ENCODE measurements at places on chromosomes 7 and 10.

DNA sequence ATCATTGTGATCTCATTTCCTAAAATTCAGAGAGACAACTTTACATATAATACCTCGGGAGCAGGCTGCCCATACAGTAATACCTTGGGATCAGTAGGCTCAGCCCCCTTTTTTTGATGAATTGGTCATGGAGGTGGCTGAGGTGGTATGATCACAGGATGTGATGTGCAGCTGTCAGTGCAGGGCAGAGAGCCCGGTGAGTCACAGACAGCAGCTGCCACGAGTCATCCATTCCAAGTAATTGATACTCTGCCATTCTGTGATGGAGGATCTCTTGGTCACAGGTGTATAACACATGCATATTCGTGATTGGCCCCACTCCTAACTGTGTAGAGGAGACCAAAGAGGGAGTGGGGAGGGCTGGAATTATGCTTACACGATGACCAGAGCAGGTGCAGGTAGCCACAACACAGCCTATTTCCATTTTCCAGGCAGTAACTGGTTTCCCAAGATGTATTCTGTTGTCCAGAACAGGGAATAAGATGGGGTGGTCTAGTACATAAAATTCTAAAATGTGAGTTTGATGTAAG lies 14.1 kb downstream of the NRCAM start:
- no peak for DNase-seq

GRCh38 chr10:22368402-22368801 lies 23.1 kb downstream of the SPAG6 start:
- no peak for DNase-seq

- DNase-seq, result no peak
Observed at GRCh38 chr10:50331486-50331885, 80.2 kb upstream of the ASAH2 start.

DNA sequence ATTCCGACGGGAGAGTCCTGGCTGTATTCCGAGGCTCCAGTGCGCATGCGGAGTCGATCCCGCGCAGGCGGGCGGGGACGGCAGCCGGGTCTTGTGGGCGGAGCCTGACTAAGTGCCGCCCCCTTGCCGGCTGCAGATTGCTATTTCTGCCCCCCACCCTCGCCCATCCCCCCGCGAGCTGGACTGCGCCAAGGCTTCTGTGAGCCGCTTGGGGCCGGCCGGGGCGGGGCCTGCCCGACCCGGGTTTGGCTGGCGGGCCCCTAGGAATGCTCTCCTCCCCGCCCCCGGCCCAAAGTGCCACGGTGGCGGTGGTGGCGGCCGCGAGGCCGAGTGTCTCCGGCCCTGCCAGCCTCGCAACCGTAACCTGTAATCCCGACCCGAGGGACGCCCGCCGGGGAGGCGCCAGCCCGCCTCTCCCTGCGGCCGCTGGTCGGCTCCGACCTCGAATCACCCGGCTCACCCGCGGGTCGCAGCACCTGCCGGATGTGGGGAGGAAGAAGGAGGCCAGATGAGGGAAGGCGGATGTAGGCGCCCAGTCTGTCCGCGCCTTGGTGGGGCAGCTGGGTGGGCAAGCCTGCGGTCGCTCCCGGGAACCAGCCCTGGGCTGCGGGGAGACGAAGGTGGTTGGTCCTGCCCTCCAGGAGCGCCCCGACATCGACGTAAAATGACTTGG lies 702 bp upstream of the KAZALD1 start:
- DNase-seq, result no peak

DNA sequence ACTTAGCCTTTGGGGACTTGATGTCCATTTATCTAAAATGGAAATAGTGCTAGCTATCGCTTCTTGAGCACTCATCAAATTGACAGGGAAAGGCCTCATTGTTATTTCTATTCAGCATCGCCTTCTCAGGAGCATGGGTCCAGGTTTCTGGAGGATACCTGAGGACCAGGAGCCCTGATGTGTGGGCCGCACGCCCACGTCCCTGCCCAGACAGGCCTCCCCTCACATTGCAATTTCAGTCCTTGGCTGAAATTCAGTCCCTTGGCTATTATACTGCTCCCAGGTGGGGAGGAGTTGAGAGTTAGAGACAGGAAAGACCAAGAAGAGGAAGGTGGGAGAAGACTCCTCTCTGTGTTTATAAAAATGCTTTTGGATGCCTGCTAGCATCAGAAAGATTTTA lies 38.9 kb downstream of the GPRIN2 start:
- no peak for DNase-seq

GRCh38 chr10:61606959-61607907 lies 55.5 kb upstream of the CABCOCO1 start:
- no peak for DNase-seq

DNA sequence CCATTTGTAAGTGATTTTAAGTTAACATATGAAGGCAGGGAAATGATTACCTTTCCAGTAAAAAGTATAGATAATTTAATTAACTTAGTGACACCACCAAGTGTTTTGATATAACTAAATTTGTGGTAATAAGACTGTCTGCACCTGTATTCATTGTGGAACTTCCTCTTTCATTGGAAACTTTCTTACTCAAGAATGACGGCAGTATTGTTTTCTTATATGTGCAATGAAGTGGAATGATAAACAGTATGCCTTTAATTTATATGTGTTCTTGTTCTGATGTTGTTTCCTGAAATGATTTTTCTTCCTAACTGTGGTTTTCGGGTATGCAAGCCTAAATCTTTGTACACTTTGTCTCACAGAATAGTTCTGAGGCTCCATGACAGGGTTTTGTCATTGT lies 46.4 kb downstream of the CASD1 start:
- DNase-seq, result no peak

DNA sequence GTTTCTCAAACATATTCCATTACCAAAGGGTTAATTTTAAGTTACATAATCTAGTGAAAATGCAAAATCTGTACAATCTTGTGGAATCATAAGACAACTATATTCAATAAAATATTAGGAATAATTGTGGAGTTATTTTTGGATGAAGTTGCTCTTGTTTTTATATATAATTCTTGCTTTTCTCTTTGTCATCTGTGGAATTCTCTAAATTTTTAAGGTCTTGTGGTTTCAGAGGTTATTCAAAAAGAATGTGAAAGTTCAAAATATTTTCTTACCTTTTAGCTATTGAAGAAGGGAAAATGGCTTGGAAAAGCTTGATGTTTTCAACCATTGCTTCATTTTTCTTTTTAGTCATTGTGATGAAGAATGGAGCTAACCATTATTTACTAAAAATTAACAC lies 552.1 kb downstream of the TFEC start:
- no peak for DNase-seq

GRCh38 chr10:48556065-48556464 lies 48.8 kb downstream of the ARHGAP22 start:
- DNase-seq, result no peak

DNA sequence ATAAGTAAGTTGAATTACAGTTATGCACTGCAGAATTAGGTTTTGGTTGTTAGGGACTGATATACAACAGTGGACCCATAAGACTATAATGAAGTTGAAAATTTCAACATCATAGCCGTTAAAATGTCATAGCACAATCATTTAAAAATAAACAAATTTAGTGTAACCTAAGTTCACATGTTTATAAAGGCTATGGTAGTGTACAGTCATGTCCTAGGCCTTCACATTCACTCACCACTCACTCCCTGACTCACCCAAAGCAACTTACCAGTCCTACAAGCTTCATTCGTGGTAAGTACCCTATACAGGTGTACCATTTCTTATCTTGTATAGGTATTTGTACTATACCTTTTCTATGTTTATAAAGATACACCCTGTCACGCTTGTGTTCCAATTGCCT lies 113.7 kb downstream of the RAB11FIP2 start:
- DNase-seq, result no peak

DNA sequence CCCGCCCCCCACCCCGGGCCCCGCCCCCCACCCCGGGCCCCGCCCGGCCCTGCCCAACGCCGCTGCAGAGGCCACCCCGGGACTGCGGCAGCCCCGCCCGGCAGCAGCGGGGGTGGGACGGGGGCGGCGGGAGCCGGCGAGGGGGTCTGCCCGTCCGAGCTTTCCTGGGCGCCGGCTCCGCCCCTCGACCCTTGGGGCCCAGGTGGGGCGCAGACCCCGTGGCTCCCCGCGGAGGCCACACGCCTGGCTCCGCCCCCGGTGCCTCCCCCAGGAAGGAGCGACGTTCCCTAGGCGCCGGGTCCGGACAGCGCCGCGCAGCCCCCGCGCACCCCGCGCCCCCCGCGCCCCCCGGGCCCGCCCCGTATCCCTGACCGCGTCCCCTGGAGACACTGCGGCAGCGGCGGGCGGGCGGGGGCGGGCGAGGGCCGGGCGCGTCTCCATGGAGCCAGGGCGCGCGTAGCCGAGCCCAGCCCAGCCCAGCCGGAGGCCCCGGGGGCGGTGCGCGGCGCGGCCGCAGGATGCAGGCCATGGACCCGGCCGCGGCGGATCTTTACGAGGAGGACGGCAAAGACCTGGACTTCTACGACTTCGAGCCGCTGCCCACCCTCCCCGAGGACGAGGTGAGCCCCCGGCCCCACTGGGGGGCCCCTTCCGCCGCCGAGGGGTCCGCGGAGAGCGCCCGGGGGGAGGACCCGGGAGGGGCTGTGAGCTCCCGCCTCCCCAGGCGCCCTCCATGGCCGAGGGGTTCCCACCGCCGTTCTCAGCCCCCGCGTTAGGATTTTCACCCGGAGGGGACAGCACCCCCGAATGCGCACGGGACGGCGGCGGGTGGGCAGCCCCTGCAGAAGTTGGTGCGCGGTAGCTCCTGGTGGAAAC lies at the start of gene KNDC1:
KNDC1 (plus strand) TSS at position 270 of the 876 bp plus-strand sequence; CDS start at position 519, 249 bp downstream.
- DNase-seq, result no peak

DNA sequence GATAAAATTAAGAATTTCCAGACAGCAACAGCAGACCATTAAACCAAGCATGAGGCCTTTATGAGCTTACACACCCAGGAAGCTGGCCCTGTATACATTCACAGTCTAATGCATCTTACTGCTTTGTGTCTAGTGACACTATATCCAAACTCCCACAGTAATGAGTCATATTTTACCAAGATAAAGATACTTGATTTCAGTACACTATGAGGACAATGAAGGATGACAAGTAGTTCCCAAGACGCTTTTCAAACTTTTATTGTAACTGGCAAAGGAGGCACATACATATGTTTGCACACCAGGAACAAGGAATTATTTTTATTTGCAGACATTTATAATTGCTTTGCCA lies 148.0 kb downstream of the TSPAN12 start:
- no peak for DNase-seq

- no peak for DNase-seq
Observed at GRCh38 chr10:113175756-113176651, 226.0 kb downstream of the TCF7L2 start.

DNA sequence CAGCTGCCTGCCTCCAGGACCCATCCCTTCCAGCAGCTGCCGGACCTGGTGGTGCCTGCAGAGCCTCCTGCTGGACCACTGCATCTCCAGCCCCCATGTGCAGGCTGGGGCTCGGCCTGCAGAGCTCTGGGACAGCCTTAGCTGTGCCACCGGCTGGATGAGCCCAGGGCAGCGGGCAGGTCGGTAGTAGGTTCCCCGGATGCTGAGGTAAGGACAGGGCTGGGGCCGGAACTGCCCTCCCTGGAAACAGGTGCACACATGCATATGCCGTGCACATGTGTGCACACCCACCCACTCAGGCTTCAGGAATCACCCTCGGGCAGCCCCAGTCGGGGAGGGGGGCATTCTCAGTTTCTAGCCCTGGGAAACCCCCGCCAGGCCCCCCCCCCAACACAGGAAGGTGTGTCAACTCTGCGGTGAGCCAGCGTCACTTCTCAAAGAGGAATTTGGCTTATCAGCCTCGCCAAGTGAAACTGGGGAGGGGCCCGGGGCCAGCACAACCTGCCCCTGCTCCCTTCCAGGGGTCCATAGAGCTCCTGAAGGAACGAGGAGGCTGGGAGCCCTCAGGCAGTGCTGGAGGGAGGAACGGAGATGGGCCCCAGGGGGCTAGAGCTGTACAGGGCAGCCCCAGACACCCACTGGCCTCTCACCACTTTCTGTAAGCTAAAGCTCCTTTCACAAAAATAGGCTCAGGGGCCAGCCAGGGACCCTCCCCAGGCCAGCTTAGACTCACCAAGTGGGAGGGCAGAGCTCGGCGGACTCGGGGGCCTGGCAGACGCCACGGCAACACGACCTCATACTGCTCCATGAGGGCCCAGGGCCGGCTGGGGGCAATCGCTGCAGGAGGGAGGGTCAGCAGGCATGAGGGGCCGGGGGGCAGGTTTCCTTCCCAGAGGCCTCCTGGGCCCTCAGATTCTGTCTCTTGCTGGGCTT lies 1.7 kb downstream of the ADAM8 start:
- DNase-seq, result no peak

DNA sequence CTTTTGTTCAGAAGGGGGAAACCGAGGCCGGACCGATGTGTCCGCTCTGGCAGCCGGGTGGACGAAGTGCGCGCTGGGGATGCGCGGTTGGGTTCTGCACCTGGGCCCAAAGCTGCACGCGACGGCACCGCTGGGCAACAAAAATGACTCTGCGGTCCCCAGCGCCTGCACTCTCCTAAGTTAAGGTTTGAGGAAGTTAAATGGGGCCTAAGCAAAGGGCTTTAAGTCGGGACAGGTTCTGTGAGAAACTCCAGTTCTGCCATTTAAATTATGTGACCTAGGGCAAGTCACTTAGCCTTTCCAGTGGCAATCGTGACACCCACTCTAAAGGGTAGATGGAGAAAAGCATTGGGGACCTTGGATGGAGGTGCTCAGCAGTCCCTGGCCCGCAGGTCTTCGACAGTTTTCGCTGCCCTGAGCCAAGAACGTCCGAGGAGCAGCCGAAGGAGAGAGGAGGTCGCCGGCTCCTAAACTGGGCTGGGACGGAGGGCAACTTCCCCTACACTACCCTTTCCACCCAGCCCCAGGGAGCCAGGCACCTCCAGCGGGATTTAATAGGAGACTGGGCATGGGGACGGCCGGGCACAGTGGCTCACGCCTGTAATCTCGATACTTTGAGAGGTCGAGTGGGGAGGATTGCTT lies 534 bp upstream of the ACBD5 start:
- DNase-seq, result no peak

Data from brain pericyte (primary cell).